ENCODE measurements at places on chromosomes 7 and 10.

DNA sequence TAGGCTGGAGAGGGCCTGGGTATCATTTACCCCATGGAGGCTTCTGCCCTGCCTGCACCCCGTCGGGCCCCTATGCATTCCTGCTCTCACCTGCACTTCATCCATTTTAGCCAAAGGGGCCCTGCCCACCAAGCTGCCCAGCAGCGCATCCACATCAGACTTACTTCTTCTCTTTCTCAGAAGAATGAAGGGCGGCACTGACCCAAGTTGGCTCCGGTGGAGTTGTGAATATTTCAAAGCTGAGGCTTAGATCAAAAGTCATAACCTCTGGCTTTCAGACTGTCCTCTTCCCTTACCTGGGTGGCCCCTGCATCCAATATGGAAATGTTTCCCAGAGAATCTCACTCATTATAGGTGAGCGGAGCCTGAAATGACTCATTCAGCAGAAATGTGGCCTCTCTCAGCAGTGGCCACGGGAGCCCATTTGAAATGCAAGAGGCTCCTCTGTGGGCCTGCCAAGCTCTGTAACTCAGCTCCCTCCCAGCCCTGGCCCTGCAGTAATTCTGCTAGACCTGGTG lies 117.6 kb upstream of the TCF7L2 start:
- DNase-seq, result no peak

DNA sequence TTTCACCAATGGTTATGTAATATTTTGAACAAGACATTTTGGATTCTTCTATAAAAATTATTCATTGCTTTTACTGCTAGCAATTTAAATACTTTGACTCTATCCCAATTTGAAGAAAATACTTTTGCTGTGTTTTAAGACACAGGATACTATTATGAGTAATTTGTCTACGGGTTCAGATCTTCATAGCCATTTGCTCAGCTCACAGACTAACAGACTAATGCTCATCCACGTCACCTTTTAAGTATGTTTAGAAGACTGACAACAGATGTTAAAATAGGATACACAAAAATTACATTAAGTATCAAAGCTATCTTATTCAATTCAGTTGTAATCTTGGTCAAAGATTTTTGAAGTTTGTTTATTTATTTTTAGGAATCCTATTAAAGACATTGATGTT lies 251.3 kb upstream of the CHRM2 start:
- DNase-seq, result no peak

DNA sequence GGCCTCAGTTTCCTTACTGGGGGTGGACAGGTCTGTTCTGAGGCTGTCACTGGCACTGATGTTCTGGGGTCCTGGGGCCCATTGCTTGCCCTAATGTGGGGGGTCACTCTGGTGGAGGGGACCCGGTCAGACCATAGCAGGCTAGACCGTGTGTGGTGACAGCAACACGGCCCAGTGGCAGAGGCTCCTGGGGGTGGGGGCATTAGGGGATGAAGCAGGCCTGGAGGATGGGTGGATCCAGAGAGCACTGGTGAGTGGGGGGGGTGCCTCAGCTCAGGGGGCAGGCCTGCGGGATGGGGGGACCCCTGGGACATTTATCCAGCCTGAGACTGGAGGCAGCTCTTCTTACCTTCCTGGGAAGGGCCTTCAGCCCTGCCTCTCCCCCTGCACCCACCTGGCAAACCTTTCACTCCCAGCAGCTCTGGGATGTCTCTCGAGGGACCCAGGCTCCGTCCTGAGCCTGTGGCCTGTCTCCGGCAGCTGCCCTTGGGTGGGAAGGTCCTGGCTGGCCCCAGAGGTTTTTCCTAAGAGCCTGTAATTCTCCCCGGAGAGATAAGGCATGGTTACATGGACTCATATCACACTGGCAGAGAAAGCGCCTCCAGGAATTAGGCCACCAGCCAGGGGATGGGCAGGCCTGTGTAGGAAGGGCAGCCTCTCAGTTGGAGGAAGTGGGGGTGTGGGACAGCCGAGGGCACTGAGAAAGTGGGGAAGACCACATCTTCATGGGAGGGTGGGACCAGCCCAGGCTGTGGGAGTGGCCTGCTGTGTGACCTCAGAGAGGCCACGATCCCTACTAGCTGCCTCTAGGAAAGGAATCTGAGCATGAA lies 147.7 kb downstream of the UBE2H start:
- no peak for DNase-seq

GRCh38 chr7:137717811-137718271 lies 128.9 kb downstream of the DGKI start:
- DNase-seq, result no peak

DNA sequence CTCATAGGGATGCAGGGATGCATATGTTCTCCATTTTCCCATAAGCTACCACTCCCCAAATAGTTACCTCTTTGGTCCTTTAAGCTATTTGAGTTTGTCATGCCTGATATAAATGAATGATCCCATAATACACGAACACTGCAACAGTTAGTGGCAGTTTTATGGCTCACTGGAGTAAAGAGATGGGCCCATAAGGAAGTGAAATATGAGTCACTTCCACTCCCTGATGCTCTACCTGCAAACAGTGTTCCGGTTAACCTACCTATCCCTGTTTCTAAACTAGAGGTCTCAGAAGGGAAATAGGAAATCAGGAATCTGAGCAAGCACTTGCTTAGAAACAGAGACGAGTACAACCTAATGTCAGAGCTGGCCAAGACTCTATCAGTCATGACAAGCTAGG lies 71.7 kb downstream of the CALD1 start:
- no peak for DNase-seq
